Thymus (tissue), 14 donors: ENCODE measurements at places on chromosomes 7 and 10. TPM values are rescaled to one million over a fixed set of nuclear protein-coding genes. Genes with fewer than 3 reads are reported as not detected.

Gene OPN4
- total RNA-seq: under 0.01 TPM

Gene ZFAND4
- total RNA-seq: 20.4 TPM

Gene ASIC3
- total RNA-seq: 0.14 TPM

DNA sequence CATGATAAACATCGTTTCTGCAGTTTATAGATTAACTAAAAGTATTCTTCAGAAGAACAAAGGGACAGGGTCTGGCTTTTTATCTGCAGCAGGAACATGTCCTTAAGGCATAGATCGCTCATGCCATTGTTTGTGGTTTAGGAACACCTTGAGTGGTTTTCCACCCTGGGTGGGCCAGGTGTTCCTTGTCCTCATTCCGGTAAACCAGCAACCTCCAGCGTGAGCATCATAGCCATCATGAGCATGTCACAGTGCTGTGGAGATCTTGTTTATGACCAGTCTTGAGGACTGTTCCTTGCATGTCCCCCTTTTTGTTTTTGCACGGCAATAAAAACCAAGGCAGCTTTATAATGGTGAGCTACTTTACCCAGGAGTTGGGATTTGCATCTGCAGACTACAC, 33.9 kb downstream of the STOX1 start:
- no peaks in the 10 kb centered on the region for H3K36me3 ChIP-seq
- H3K4me3 ChIP-seq: no peak overlapping the region
- H3K4me1 ChIP-seq: no peaks in the 10 kb centered on the region
- no peak for DNase-seq
- H3K27me3 ChIP-seq: no peaks in the 10 kb centered on the region

DNA sequence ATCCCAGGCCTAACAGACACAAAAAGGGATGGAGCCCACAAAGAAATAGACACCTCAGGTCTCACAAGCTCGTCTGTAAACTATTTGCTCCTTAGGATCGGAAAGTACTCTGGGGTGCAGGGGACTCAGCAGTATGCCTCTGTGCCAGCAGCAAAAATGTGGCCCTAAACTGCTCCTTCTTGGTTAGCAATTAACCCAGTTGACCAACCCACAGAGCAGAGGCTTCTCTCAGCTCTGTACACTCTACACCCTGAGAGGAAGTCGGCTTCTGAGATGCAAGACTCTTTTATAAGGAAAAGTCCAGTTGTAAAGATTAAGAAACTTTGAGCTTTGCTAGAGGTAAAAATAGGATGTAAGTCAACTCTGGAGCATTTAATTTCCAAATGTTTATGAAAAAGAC, 156.3 kb upstream of the PRSS58 start:
- H3K27ac ChIP-seq: no peak overlapping the region
- DNase-seq: no peak
- H3K4me1 ChIP-seq: peaks cover 14% of the 10 kb centered on the region
- no peaks in the 10 kb centered on the region for H3K36me3 ChIP-seq
- no peak overlapping the region for H3K4me3 ChIP-seq

- no peaks in the 10 kb centered on the region for H3K4me1 ChIP-seq
- no peaks in the 10 kb centered on the region for H3K36me3 ChIP-seq
- H3K4me3 ChIP-seq: no peak overlapping the region
- no peaks in the 10 kb centered on the region for H3K27me3 ChIP-seq
- H3K27ac ChIP-seq: no peak overlapping the region
- DNase-seq: no peak
Measured at GRCh38 chr10:15225511-15225910, 57.0 kb upstream of the NMT2 start.

GRCh38 chr7:141402277-141402996, 148.8 kb upstream of the AGK start:
- H3K36me3 ChIP-seq: no peaks in the 10 kb centered on the region
- no peaks in the 10 kb centered on the region for H3K4me1 ChIP-seq
- no peak for DNase-seq
- H3K27ac ChIP-seq: no peak overlapping the region
- H3K4me3 ChIP-seq: no peak overlapping the region

DNA sequence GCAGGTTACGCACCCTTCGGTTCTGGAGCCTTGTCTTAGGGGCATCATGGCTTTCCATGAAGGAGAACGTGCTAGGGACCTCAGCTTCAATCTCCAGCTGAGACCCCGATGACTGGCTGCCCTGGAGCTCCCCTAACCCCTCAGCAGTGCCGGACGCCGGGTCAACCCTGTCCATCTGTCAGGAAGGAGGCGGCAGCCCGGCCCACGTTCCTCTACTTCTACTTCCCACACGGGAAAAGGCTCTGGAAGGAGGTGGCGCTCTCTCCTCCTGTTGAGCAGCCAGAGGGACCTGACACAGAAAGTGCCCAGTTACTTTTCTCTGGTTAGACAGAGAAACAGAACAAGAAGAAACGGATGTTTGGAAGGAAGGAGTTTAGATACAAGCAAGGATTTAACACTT, 87.4 kb downstream of the DYNC2I1 start:
- no peak for DNase-seq
- H3K27me3 ChIP-seq: no peaks in the 10 kb centered on the region
- no peaks in the 10 kb centered on the region for H3K4me1 ChIP-seq
- no peak overlapping the region for H3K4me3 ChIP-seq
- no peak overlapping the region for H3K27ac ChIP-seq
